ENCODE measurements at places on chromosomes 11 and 22. TPM values are rescaled to one million over a fixed set of nuclear protein-coding genes. Genes with fewer than 3 reads are reported as not detected.

DNA sequence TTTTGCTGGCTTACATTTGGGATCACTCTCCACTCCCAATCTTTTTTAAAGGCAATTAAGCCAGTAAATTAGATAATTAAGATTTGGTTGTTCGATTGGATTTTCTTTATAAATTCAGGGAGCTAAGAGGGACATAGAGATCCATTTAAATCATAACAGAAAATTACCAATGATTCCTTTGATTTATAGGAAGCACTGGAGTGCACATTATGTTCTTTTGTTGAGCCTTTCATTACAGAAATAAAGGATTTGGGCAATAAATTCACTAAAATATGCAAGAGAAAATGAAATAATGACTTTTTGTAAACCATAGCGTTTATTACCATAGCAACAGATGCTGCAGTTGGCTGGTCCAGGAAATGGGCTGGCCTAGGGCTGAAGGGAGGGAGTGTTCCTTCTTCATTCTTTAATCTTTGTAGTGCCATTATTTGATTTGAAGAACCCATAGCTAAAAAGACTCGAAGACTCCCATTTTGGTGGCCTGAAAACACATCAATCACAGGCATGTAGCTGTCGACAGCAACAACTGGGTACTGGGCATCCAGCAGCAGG, 73.0 kb downstream of the C2CD3 start:
- H3K27me3 ChIP-seq, result no peaks in the 10 kb centered on the region
- no peaks in the 10 kb centered on the region for H3K4me1 ChIP-seq
- H3K4me3 ChIP-seq, result no peak overlapping the region
- H3K36me3 ChIP-seq, result peaks cover 99% of the 10 kb centered on the region

The CSKMT gene
- total RNA-seq, result 5.0 TPM

The TRIM49 gene
- total RNA-seq, result not detected

GRCh38 chr11:108241330-108242037, 18.6 kb downstream of the ATM start:
- H3K36me3 ChIP-seq, result peaks cover 74% of the 10 kb centered on the region
- no peaks in the 10 kb centered on the region for H3K27me3 ChIP-seq
- no peak overlapping the region for H3K27ac ChIP-seq
- no peak overlapping the region for H3K4me3 ChIP-seq
- no peaks in the 10 kb centered on the region for H3K4me1 ChIP-seq
- DNase-seq, result no peak
